NCI-H69 (cell line): ENCODE measurements at places on chromosomes 12 and 14.

GRCh38 chr14:57634335-57634734 lies 140.7 kb upstream of the CCDC198 start:
- DNase-seq = no peak

DNA sequence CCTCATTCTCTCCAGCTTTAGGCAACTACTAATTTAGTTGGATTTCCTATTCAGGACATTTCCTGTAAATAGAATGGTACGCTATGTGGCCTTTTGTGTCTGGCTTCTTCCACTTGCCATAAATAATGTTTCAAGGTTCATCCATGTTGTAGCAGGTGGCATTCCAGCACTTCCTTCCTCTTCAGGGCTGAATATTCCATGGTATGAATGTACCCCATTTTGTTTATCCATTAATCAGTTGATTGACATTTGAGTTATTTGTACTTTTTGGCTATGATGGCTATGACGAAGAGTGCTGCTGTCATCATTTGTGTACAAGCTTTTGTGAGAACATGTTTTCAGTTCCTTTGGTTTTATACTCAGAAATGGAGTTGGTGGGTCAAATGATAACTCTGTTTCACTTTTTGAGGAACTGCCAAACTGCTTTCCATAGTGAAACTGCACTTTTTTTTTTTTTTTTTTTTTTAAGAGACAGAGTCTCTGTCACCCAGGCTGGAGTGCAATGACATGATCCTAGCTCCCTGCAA lies 6.5 kb upstream of the CDK2AP1 start:
- DNase-seq = no peak

GRCh38 chr14:85190251-85190650 lies 339.7 kb upstream of the FLRT2 start:
- no peak for DNase-seq

- no peak for DNase-seq
Observed at GRCh38 chr12:57777911-57778310, 4.7 kb upstream of the TSFM start.

DNA sequence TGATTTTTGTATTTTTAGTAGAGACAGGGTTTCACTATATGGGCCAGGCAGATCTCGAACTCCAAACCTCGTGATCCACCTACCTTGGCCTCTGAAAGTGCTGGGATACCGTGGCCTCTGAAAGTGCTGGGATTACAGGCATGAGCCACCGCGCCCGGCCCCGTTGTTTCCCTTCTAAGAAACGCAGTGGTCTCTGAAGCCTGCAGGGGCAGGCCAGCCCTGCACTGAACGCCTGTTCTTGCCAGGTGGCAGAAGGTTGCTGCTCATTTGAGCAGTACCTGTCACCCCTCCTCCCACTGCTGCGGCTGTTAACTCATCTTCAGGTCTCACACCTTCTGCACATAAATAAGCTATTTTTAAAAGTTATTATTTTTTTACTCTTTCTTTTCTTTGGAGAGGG lies 24.3 kb downstream of the GPRC5A start:
- peak; percentile 22 for DNase-seq

GRCh38 chr14:36477266-36477665 lies 42.8 kb downstream of the NKX2-1 start:
- peak; percentile 30 for DNase-seq

DNA sequence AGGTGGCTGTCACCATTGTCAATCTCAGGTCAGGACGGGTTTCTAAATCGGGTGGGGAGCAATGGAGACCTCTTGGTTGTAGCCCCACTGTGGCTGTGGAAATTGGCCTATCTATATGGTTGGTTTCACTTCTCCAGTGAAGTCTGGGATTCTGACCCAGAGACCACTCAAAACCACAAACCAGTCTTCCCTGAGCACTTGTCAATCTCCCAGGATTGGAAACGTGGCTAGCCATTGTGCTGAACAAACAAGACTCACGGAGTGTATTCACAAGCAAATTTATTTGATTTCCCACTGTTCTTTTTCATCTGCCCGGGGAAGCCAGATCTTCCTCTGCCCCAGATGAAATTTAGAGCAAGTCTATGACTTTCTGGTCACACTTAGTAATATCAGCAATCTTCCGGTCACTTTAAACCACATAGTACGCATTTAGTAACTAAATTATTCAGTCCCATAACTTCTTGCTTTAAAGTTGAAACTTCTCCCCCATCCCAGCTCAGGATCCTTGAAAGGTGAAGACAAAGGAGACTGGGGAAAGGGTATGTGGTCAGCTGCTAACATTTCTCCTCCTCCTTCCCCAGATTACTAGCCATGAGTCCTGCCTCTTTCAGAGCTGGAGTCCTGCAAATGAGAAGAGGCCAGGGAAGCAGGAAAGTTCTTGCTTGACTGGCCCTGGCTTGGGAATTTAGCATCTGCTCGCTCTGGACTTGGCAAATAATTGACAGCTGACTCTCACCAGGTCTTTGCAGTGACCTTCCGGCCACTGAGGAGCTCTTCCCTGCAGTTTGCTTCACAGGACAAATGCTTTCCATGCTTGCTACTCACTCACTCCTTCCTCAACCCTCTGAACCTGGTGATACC lies 123.2 kb upstream of the MAX start:
- no peak for DNase-seq

GRCh38 chr14:45267071-45267470 lies 14.1 kb upstream of the MIS18BP1 start:
- DNase-seq = no peak

GRCh38 chr12:51949342-51950030 lies 2.0 kb upstream of the ACVR1B start:
- DNase-seq = no peak

DNA sequence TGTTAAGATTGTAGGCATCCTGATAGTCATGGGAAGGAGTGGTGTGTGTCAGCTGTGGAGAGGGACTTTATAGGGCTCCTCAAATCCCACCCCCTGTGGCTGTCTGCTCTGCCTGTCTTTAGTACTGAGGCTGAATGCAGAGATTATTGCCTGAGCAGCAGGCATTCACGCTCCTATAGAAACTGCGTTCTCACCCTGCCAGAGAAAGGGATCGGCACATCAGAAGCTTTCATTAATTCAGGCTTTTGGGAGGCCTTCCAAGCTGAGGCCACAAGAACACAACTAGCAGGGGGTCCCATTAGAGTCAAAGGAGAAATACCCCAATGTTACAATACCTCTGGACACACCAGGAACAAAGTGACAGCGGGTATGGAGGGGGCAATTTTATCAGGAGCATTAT lies 12.6 kb downstream of the KCNK10 start:
- DNase-seq = no peak

DNA sequence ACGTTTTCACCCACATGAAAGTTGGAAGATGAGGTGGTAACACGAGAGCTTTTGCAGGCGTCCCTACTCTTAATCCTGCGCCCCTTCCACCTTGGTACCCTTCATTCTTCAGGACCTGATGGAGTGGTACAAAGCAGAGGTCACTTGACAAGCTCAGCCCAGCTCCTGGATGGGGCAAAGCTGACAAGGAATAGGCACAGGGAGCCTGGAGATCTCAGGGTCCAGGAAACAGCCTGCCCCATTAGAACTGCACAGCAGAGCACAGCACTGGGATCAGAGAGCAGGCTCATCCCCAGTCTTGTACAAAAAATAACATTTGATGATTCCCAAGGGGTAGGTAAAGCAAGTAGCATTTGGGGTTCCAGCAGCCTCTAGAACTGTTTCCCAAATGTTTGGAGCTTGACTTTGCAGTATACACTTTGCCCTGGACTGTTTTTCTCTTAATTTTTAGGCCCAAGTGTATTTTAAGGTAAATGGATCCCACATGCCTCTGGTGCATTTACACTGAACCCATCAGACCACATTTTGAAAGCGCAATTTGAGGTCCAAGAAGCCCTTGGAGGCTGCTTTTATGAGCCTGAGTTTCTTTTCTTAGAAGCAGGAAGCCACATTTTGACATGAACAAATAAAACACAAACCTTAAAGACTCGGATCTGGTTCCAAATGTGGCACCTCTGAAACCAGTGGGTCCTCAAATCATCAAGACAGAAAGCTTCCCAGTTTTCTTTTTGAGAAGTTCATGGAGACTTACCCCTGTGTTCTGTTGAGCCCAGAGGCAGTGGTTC lies 633 bp downstream of the TC2N start:
- no peak for DNase-seq

GRCh38 chr12:72271451-72272090 lies 599 bp upstream of the TRHDE start:
- DNase-seq = peak; percentile 81

GRCh38 chr12:104686196-104686595 lies 229.4 kb downstream of the CHST11 start:
- DNase-seq = no peak

DNA sequence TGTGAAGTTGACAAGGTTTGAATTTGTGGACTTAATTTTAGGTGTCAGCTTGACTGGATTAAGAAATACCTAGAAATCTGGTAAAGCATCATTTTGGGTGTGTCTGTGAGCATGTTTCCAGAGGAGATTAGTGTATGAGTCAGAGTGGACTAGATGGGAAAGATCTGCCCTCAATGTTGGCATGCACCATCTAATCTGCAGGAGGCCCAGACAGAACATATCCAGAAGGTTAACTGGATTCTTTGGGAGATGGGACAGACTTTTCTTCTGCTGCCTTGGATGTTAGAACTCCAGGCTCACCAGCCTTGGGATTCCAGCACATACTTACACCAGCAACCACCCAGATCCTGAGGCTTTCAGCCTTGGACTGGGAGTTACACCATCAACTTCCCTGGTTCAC lies 14.1 kb downstream of the SGPP1 start:
- DNase-seq = no peak

DNA sequence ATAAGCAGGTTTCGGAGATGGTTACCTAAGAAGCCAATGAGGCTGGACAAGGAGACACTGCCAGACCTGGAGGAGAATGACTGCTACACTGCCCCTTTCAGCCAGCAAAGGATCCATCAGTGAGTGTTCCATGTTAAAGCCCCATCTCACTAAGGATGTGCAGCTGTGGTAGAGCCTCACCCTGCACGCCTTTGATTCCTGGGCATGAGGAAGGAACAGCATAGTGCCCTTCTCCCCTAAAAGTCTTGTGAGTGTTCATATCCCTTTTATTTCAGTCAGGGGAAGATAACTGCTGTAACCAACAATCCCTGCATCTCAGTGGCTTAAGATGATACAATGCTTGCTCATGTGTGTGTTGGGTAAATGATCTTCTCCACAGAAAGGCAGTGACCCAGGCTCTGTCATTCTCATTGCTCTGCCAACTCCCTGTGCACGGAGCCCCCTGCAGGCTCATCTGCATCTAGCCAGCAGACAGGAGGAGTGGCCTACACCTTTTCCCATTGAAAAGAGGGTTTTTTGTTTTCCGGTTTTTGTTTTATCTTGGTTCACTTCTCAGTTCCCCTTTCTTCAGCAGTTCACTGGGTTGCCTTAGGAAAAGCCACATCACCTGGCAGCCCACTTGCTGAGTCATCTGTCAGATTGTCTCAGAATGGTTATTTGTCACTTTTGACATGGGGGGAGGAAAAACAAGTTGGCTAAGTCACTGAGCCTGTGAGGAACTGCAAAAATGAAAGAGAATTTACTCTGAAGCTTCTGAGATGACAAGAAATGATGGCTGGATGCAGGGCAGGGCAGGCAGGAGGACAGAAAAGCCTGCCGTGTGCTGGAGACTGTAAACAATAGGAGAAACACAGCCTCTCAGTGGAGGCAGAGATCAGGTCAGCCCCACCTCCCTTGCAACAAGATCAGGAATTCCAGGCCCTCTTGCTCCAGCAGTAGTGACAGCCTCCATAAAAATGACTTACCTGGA lies 193.3 kb downstream of the ANO4 start:
- DNase-seq = peak; percentile 79

- DNase-seq = no peak
Observed at GRCh38 chr12:104010121-104010520, 39.9 kb downstream of the GLT8D2 start.

DNA sequence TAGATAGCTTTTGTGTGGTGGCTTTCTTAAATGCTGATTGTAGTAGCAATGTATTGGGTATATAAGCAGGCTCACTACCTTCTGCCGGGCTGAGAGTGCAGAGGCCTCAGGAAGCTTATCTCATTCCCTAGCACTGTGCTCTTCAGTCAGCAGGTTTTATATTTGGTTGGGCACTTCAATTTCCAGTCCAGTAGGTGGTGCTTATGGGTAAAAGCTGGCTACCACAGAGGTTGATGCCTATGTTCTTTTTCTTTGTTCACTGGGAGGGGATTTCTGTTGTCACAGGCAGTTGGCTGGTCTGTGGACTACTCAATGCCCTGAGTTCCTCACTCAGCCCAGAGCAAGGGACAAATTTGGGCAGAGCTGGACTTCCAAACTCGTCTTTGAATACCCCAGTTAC lies 43.0 kb upstream of the GLIPR1 start:
- peak; percentile 3 for DNase-seq

DNA sequence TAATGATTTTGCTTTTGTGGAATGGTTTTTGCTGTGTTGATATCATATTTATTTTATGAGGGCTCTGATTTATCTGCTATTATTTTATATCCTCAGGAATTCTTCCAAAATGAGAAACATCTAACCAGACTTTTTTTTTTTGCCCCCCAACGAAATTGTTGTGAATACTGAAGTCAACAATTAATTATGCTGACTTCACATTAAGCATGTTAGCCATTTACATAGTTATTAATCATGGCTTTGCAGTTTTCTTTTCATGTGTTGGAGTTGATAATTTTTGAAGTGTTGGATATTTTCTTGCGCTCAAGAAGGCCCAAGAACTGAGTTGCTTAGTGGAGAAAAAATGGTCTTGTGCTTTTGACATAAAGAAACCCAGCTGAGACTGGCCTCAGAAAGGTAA lies 246.6 kb upstream of the CRY1 start:
- DNase-seq = no peak

GRCh38 chr12:49892084-49892731 lies 11.5 kb downstream of the FAIM2 start:
- DNase-seq = no peak
